ENCODE measurements at places on chromosomes 3 and 15.

- no peak for DNase-seq
Observed at GRCh38 chr3:98343647-98344507, 9.8 kb upstream of the OR5K4 start.

- no peak for DNase-seq
Observed at GRCh38 chr3:57062101-57062631, 1.7 kb downstream of the SPATA12 start.

- no peak for DNase-seq
Observed at GRCh38 chr3:119069725-119070124, 35.1 kb upstream of the IGSF11 start.

- no peak for DNase-seq
Observed at GRCh38 chr3:194602669-194603171, 30.5 kb downstream of the TMEM44 start.

DNA sequence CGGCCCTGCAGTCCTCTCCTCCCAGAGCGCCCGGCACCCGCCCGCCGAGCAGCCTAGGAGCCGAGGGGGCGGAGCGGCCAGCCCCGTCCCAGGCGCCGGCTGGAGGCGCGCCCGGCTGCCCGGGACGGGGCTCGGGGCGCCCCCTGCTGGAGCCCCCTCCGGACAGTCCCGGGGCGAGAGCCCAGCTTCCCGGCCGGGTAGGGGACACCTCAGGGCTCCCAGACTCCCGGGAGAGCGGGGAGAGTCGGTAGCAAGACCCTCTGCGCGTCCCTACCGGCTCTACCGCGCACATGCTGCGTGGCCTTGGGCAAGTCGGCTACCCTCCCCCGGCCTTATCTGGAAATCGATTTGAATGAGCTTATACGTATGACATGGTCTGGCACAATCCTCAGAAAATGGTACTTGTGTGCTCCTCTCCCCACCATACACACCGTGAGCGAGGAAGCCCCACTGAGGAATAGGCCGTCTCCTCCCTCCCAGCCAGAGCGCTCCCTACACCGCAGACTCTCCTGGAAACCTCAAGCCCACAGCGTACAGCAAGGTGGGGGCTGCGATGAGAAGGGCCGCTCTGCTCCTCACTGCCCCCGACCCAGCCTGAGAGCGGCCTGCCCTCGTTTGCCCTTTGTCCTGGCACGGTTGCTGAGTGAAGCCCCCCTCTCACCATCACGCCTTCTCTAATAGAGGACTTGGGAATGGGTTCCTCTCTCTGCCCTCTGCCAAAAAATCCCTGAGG is at the start of gene DAPK2:
DAPK2 (minus strand) TSS at position 65 of the 733 bp plus-strand sequence. CDS start 6,224 bp downstream, outside the sequence.
- peak; percentile 16 for DNase-seq

DNA sequence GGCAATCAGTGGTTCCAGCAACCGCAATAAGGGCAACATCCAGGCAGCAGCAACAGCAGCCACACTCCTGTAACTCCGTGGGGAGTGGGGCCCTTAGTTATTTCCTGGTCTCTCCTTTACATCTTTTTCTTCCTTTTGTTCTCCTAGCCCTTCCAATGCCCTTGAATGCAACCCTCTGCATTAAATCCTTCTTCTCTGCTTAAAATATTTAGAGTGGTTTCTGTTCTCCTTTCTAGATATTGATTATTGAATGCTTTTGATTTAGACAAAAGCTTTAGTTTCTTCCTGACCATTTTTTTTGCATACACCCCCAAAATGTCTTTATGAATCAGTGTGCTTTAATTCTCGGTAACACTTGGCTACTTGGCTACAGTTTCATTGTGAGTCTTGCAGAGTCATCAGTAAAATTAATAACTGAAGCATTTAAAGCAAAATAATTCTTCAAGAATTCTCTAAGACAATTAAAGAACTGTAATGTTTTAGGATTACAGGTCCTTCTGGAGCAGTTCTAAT is 586.1 kb downstream of the MECOM start:
- DNase-seq, result no peak

DNA sequence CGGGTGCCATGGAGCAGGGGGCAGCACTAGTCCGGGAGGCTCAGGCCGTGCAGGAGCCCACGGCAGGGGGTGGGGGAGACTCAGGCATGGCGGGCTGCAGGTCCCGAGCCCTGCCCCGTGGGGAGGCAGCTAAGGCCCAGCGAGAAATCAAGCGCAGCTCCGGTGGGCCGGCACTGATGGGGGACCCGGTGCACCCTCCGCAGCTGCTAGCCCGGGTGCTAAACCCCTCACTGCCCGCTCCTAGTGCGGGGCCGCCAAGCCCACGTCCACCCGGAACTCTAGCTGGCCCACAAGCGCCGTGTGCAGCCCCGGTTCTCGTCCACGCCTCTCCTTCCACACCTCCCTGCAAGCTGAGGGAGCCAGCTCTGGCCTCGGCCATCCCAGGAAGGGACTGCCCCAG is 49.6 kb upstream of the SOX14 start:
- no peak for DNase-seq

GRCh38 chr15:59691194-59691805 is 2.2 kb upstream of the BNIP2 start:
- DNase-seq, result peak; percentile 58

GRCh38 chr3:10106919-10107318 is 1.1 kb downstream of the FANCD2OS start:
- DNase-seq, result no peak

GRCh38 chr15:47717036-47717612 is at the start of gene SEMA6D:
Gene SEMA6D (plus strand): TSS chr15:47717505. CDS start chr15:47759799, 42,294 bp downstream.
- DNase-seq, result no peak

GRCh38 chr3:196219194-196219969 is 3.0 kb downstream of the SLC51A start:
- DNase-seq, result peak; percentile 53

- DNase-seq, result no peak
Observed at GRCh38 chr3:23600167-23600871, 205.4 kb upstream of the UBE2E1 start.

DNA sequence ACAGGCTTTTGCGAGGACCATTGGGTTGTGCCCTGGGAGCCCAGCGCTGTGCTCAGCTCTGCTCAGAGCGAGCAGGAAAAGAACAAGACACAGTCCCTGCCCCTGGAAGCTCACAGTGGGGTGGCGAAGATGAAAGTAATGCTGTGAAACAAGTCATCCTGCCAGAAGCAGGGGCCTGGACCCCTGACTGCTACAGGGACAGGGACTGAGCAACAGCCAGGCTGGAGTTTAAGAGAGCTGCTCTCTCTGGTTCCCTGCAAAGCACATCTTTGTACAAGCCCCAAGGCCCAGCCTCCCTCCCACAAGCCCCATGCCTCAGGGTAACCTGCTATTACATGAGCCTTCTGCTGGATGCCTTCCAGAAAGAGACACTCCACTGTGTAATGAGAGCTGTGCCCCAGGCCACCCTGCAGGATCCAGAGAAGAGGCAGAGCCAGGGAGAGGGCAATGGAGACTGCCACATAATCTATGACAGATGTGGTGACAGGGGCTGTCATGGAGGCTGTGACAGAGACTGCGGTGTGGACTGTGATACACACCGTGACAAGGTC is 7.1 kb upstream of the HCN4 start:
- no peak for DNase-seq

- no peak for DNase-seq
Observed at GRCh38 chr3:171354706-171355582, 105.3 kb downstream of the TNIK start.

- DNase-seq, result no peak
Observed at GRCh38 chr3:4837374-4837930, 141.8 kb upstream of the BHLHE40 start.

DNA sequence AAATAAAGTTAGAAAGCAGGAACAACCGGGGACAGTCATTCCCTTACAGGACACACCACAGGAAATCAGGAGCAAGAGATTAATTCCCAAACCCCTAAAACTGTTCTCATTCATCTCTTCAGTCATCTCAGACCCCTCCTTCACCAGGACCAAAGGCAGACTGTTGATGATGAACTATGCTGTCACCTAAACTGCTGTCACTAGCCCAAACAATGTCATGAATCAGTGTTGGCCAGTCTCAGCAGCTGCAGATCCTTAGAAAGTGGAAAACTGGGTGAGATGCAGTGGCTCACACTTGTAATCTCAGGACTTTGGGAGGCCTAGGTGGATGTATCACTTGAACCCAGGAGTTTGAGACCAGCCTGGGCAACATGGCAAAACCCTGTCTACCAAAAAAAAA is 909.6 kb downstream of the ROBO1 start:
- no peak for DNase-seq

- no peak for DNase-seq
Observed at GRCh38 chr3:37556789-37557301, 304.8 kb upstream of the CTDSPL start.

DNA sequence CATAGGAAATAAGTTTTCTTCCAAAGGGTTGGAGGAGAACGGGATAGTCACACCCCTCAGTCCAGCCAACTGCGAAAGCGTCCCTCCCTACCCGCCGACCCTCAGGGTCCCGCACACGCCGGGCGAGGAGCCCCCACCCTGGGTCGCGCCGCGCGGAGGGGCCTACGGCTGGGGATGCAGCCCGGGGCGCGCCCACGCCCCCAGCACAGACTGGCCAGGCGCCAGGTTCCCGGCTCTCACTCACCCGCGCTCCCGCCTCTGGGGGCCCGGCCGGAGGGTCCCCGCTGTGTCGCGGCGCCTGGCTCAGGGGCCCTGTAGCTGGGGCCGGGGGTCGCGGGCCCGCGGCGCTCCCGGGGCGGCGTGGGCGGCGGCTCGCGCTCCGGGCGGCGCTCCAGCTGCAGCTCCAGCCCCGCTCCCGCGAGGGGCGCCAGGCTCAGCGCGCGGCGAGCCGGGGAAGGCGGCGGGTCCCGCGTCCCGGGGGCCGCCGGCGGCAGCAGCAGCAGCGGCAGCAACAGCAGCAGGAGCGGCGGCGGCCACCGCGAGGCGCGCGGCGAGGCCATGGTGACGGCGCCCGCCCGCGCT is 375 bp downstream of the HEG1 start:
- no peak for DNase-seq

DNA sequence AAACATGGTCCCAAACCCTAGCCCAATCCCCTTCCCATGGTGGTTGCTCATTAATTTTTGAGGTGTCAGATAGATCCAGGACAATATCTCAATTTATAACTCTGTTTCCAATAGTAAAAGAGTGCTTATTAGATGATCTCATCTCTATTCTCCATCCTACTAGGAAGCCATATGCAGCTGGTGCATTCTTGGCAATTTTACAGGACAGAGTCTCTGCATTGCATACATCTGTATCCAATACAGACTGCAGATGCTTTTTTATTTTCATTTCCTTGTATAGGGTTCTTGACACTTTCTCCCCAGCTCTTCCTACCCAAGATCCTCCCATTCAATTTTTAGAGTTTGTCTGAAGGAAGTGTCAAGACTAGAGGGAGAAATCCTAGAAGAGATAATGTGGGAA is 194.8 kb upstream of the DPH6 start:
- DNase-seq, result no peak

GRCh38 chr3:134258761-134259347 is 8.2 kb upstream of the RYK start:
- no peak for DNase-seq

- DNase-seq, result peak; percentile 25
Observed at GRCh38 chr3:181700168-181701087, 11.3 kb upstream of the SOX2 start.

- no peak for DNase-seq
Observed at GRCh38 chr3:59318881-59319280, 269.1 kb upstream of the CFAP20DC start.

- DNase-seq, result no peak
Observed at GRCh38 chr3:18512007-18512406, 86.9 kb upstream of the SATB1 start.

DNA sequence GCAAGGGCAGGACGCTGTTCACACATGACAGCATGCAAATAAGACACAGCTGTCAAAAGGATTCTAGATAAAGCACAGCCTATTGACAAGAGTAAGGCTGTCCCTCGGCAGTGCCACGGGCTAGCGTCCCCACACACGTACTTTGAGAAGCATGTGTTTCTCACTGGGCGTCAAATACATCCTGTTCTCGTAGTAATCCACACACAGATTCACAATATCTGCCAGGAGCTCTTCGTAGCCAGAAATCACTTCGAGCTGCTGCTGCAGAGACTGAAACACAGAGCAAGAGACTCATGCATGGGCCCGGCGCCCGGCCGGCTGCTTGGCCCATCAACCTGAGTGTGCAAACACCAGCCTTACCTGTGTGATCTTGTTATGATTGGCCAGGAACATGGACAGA is 41.1 kb downstream of the CYFIP1 start:
- no peak for DNase-seq

- DNase-seq, result no peak
Observed at GRCh38 chr15:33561407-33561806, 250.6 kb downstream of the RYR3 start.

DNA sequence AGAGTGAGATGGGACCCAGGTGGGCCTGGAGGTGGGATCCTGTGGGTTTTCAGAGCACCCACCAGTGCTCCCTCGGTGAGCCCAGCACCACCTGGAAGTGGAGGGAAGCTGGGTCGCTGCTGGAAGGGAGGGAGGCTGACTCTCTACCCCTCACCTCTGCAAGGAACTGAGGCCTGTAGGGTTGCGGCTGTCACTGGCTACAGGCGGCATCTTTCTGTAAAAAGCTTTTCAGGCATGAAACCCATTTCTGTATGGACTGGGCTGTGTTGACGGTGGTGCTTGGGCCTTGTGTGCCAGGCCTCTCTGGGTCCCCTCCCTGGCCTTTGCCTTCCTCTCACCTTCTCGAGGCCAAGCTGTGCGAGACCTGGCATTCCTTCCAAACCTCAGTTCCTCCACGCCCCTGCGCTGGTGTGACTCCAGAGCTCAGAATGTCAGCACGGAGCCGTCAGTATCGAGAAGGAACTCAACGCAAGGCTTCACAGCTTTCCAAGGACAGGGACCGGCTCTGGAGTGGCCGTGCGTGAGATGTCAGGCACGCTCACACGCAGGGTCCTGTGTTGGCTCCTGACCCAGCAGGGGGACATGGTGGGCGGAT is 16.6 kb downstream of the ABTB1 start:
- DNase-seq, result no peak

- no peak for DNase-seq
Observed at GRCh38 chr15:48052946-48053345, 67.8 kb upstream of the SLC24A5 start.

DNA sequence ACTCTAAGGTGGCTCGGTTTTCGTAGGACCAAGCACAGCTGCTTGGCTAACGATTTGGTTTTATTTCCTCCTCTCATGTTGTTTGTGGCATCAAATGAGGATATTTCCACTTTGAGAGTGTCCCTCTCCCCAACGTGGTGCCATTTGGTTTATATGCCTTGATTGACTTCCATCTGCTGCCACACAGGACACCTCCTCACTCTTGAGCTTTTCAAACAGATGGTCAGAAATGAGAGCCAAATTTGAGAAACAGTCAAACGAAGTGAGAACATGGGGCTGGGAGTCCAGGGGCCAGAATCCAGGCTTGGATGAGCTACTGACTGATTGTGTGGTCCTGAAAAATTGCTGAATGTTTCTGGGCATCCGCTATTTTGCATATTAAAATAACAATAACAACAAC is 43.5 kb downstream of the CEMIP start:
- no peak for DNase-seq

All from CD4-positive, alpha-beta T cell (primary cell).